ENCODE measurements at places on chromosomes 13 and 19.
A peak's percentile ranks its signal among the peaks of the same experiment; 100 is the strongest.

DNA sequence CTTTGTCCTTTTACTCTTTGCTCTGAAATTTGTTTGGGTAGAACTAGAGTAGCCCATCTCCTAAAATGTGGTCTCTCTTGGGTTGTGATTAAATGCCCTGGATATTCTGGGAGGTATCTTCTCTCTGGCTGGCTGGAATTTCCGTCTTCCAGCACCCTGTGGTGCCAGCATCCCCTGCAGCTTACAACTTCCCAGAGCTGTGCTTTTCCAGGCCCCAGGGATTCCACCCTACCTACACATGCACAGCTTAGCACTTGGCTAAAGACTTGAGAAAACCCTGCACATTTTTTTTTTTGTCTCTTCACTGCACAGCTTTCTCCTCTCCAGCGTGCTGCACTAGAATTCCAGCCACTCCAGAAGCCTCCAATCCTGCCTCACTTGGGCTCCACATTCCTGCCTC is 334.7 kb downstream of the IRS2 start:
- H3K4me3 ChIP-seq, result no peak overlapping the region
- no peak for DNase-seq
- H3K4me1 ChIP-seq, result no peaks in the 10 kb centered on the region
- no peak overlapping the region for H3K27ac ChIP-seq
- no peaks in the 10 kb centered on the region for H3K27me3 ChIP-seq

- peaks cover 53% of the 10 kb centered on the region for H3K27me3 ChIP-seq
- H3K4me3 ChIP-seq, result peak within 1 kb of the TSS; percentile 63
- no peak within 1 kb of the TSS for H3K27ac ChIP-seq
- DNase-seq, result no peak
These were observed at the start of gene DOCK6 for GRCh38 chr19:11261971-11262839. Gene DOCK6, minus strand, starts transcription at chr19:11262524. Its CDS starts 84 bp downstream, at chr19:11262440.

DNA sequence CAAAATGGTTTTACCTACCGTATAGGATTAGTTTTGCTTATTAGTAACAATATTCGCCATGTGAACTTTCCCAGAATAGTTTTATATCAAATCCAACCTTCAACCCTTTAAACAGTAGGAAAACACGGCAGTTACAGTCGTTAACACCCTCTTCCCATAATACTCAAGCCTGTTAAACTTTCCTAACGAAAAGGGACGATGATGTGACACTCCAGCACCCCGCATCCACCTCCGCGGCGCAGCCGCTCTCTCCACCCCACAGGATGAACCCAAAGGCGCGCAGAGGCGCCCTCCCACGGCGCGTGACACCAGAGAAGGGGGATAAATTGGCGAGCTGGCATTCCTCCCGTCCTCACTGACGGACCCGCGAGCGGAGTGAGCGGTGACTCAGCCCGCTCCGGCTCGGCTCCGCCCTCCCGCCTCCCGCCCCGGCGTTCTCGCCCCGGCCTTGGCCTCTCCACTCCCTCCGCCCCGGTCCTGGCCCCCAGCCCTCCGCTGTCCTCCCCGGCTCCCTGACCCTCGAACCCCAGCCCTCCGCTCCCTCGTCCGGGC is 665 bp downstream of the TUBGCP3 start:
- H3K27ac ChIP-seq, result peak overlapping the region; percentile 91
- no peaks in the 10 kb centered on the region for H3K27me3 ChIP-seq
- H3K4me1 ChIP-seq, result peaks cover 39% of the 10 kb centered on the region
- H3K4me3 ChIP-seq, result peak overlapping the region; percentile 91
- H3K36me3 ChIP-seq, result peaks cover 9% of the 10 kb centered on the region

GRCh38 chr19:10878253-10878652 is 6.9 kb downstream of the CARM1 start:
- DNase-seq, result no peak
- peaks cover 22% of the 10 kb centered on the region for H3K4me1 ChIP-seq
- H3K4me3 ChIP-seq, result no peak overlapping the region

DNA sequence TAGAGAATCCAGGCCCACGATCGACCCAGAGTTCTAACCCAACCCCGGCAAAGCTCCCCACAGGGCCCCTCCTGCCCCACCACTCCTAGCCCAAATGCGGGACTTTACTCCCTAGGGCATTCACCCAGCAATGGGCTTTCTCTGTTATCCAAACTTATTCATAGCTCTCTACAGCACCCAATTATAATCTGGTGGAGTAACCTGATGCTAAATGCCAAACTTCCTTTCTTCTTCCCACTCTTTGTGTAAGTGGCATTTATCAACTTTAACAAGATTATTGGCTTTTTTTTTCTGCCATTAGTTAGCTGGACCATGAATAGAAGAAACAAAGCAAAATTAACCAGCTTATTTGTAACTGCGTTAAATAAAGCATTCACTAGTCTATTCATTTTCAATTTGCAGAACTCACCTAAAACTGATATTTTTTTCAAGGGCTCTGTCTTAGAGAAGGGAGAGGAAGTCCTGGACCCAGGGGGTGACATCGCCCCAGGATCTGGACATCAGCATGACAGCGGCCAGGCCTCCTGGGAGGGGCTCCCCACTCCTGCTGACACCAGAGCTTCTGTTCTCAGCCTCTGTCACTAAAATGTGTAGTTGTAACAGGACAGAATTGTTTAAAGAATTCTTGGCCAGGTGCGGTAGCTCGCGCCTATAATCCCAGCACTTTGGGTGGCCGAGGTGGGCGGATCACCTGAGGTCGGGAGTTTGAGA is 1.5 kb downstream of the FAM124A start:
- H3K27me3 ChIP-seq, result peaks cover 73% of the 10 kb centered on the region
- H3K36me3 ChIP-seq, result peaks cover 2% of the 10 kb centered on the region
- H3K4me1 ChIP-seq, result no peaks in the 10 kb centered on the region
- no peak overlapping the region for H3K27ac ChIP-seq
- H3K4me3 ChIP-seq, result peak overlapping the region; percentile 39
- no peak for DNase-seq

DNA sequence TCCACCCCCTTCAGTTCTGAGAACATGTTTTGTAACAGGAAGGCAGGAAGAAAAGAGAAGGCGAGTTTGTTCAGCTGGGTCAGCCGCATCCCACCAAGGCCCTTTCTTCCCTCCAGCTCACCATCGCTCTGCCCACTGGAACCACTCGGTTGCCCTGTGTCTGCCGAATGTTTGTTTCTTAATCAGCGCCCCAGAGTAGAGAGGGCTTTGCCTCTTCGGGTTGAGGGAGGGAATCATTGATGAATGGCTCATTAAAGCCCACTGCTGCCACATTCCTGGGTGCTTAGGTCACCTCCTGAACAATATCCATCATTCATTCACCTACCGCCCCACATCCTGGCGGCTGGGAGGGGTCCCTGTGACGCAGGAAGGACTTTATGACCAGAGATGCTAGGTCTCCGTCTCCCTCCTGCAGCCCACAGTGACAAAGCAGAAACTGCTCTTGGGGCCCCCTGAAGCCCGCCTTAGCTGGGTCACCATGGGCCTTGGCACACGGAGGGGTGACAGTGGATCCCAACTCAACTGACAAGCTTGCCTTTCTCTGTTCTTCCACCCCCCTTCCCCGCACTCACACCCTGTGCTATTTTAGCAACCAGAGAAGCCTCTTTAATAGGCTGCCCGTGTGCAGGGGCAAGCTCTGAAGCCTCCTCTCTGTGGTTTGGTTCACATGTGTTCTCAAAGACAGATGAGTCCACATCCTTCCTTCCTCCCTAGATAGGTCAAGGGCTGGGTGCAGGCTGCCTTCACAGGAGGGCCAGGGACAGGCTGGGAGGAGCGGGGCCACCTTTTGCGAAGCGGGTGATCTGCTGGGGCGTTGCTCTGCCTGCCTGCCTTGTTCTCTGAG is 46.2 kb downstream of the ACTN4 start:
- DNase-seq, result peak; percentile 46
- H3K4me3 ChIP-seq, result peak overlapping the region; percentile 69
- peaks cover 73% of the 10 kb centered on the region for H3K4me1 ChIP-seq
- peak overlapping the region; percentile 76 for H3K27ac ChIP-seq
- no peaks in the 10 kb centered on the region for H3K27me3 ChIP-seq

DNA sequence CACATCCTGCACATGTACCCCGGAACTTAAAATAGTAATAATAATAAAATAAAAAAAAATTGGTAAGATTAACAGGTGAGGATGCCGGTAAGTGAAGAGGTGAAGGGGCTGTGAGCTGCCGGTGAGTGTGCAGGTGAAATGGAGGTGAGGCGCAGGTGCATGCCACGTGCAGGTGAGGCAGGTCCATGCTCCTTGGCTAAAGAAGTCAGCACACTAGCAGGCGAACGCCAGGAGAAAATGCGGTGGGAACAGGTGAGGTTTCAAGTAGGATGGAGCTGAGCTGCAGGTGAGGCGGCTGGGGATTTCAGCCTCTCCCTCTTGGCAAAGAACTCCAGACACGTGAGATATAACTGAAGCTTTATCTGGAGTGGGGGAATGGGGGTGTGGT is 7.5 kb upstream of the TNFSF14 start:
- no peak overlapping the region for H3K27ac ChIP-seq
- H3K4me1 ChIP-seq, result peaks cover 53% of the 10 kb centered on the region
- no peaks in the 10 kb centered on the region for H3K27me3 ChIP-seq

DNA sequence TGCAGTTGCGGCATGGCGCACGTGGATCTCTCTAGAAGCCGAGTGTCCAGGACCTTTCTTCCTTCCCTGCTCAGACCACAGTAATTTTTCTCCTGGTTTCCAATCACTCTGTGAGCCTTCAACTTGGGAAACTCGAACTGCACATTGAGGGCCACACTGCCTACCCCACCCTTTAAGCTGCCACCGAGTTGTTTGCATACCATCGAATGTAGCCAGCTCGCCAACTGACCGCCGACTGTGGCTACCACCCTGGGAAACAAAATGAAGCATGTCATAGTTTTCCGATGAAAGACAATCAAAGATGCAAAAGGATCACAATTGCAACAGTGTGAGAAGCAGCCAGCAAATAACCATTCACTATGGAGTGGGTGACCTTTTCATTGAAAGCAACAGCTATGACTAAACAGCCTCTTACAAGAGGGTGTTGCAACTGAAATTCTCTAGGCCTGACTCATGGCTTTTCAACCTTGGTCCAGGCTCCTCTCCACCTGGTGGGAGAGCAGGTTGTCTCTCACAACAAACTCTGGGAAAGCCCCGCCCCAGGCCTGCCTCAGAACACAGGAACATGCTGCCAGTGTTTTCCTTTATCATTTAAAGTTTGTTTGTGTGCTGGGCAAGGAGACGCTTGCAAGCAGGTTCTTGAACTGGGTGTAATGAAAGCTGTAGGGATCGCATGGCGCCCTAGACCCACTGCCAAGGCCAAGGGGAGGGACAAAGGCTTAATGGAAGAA is 141.7 kb upstream of the SERP2 start:
- H3K27ac ChIP-seq, result no peak overlapping the region
- DNase-seq, result no peak
- no peaks in the 10 kb centered on the region for H3K27me3 ChIP-seq
- H3K4me1 ChIP-seq, result no peaks in the 10 kb centered on the region
- H3K4me3 ChIP-seq, result no peak overlapping the region
- peaks cover 2% of the 10 kb centered on the region for H3K36me3 ChIP-seq

GRCh38 chr13:51624695-51625345 is 40.6 kb downstream of the WDFY2 start:
- no peak overlapping the region for H3K4me3 ChIP-seq
- peaks cover 42% of the 10 kb centered on the region for H3K4me1 ChIP-seq
- H3K27ac ChIP-seq, result no peak overlapping the region
- no peaks in the 10 kb centered on the region for H3K27me3 ChIP-seq

- no peak overlapping the region for H3K27ac ChIP-seq
- no peak for DNase-seq
- no peaks in the 10 kb centered on the region for H3K4me1 ChIP-seq
- peaks cover 75% of the 10 kb centered on the region for H3K27me3 ChIP-seq
- H3K36me3 ChIP-seq, result no peaks in the 10 kb centered on the region
These were observed 7.0 kb downstream of the KLK3 start for GRCh38 chr19:50861496-50862286.

DNA sequence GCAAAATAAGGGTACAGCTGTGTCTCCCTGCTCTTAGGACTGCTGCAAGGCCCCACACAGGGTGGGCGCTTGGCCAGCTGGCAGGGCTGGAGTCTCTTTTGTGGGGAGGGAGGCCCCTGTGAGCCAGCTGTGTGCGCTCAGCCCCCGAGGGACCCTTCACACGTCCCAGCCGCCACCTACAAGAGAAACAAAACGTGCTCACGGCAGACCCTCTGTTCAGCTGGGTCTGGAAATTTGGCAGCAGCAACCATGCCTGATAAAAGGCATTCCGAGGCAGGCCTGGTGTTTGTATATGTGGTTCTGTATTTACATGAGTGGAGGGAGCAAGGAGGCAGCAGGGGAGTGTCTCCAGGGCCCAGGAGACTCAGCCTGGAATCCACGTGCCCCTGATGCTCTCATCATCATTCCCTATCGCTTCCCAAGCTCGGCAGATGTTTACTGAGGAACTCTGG is 49.7 kb downstream of the CRTC1 start:
- DNase-seq, result no peak
- H3K27ac ChIP-seq, result no peak overlapping the region
- no peaks in the 10 kb centered on the region for H3K36me3 ChIP-seq
- no peak overlapping the region for H3K4me3 ChIP-seq
- H3K4me1 ChIP-seq, result peaks cover 24% of the 10 kb centered on the region

DNA sequence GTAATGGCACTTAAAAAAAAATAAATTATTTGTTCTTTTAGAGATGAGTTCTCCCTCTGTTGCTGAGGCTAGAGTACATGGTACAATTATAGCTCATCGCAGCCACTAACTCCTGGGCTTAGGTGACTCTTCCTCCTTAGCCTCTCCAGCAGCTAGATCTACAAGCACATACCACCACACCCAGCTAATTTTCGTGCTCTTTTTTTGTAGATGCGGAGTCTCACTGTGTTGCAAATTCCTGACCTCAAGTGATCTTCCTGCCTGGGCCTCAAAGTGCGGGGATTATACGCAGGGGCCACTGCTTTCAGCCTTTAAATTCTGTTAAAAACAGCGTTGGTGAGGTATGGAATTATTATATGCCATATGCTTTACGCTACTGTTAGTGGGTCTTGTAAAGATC is 2034.0 kb downstream of the OLFM4 start:
- no peak overlapping the region for H3K4me3 ChIP-seq
- DNase-seq, result no peak
- no peak overlapping the region for H3K27ac ChIP-seq
- no peaks in the 10 kb centered on the region for H3K4me1 ChIP-seq
- no peaks in the 10 kb centered on the region for H3K36me3 ChIP-seq

GRCh38 chr19:30341611-30342201 is 30.5 kb upstream of the ZNF536 start:
- H3K27me3 ChIP-seq, result no peaks in the 10 kb centered on the region
- DNase-seq, result no peak
- no peaks in the 10 kb centered on the region for H3K36me3 ChIP-seq
- no peak overlapping the region for H3K27ac ChIP-seq

- H3K27ac ChIP-seq, result no peak overlapping the region
- no peak for DNase-seq
- H3K4me3 ChIP-seq, result no peak overlapping the region
- peaks cover 45% of the 10 kb centered on the region for H3K27me3 ChIP-seq
- H3K4me1 ChIP-seq, result no peaks in the 10 kb centered on the region
These were observed 434.1 kb downstream of the ZNF536 start for GRCh38 chr19:30806311-30806710.

- H3K27me3 ChIP-seq, result no peaks in the 10 kb centered on the region
- peaks cover 34% of the 10 kb centered on the region for H3K4me1 ChIP-seq
- H3K36me3 ChIP-seq, result peaks cover 23% of the 10 kb centered on the region
- DNase-seq, result no peak
These were observed 3.2 kb downstream of the GPR108 start for GRCh38 chr19:6734096-6734696.

GRCh38 chr13:44386913-44387556 is 13.4 kb downstream of the SERP2 start:
- no peaks in the 10 kb centered on the region for H3K27me3 ChIP-seq
- no peak for DNase-seq
- no peaks in the 10 kb centered on the region for H3K4me1 ChIP-seq
- peaks cover 2% of the 10 kb centered on the region for H3K36me3 ChIP-seq
